Activated T-cell treated with anti-CD3 and anti-CD28 coated beads for 48 hours (primary cell): ENCODE measurements at places on chromosomes 1 and 21.

GRCh38 chr1:231781892-231782291 lies 155.3 kb downstream of the DISC1 start:
- DNase-seq = no peak

DNA sequence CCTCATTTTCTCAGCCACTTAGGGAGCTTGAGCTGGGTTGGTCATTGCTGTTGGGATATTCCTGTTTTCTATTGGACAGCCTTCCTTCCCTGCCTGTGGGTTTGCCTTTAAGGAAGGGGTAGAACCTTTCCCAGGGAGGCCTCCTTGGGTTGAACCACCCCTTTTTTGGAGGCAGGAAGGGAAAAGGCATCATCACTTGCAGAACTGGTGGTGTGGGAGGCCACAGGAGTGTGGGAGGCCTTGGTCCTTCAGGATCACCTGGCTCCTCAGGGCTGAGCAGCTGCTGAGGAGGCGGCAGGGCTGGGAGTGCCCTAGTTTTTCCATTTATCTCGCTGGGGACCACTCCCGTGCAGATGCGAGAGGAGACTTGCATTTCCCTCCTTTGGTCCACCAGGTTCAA lies 667 bp upstream of the CYB561D1 start:
- no peak for DNase-seq

- no peak for DNase-seq
Observed at GRCh38 chr21:39915881-39916280, 48.6 kb downstream of the PCP4 start.

- DNase-seq = no peak
Observed at GRCh38 chr1:2506007-2506860, 20.2 kb downstream of the PANK4 start.

DNA sequence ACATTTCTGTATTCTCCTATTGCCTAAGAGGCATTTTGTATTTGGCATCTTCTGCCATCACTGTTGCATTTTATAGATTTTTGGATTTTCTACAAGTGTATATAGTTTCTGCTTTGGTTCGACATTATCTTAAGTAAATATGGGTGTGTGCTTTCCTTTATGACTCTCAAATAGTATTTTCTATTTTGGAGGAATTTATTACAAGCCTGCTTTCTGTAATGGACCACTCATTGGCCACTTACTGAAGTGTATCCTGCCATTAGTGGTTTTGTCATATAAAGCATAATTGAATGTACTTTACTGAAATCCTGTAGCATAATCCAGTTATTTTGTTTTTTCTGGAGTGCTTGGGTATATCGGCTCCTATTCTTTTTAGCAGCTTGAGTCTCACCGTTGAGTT lies 184.3 kb downstream of the PATJ start:
- no peak for DNase-seq
